ENCODE measurements at places on chromosomes 4 and X.

GRCh38 chr4:124105212-124105611 lies 607.3 kb downstream of the ANKRD50 start:
- DNase-seq, result no peak

GRCh38 chrX:154784149-154784995 lies 20.9 kb downstream of the MPP1 start:
- no peak for DNase-seq

GRCh38 chr4:153127760-153128494 lies 76.3 kb upstream of the TRIM2 start:
- DNase-seq, result peak; percentile 71

DNA sequence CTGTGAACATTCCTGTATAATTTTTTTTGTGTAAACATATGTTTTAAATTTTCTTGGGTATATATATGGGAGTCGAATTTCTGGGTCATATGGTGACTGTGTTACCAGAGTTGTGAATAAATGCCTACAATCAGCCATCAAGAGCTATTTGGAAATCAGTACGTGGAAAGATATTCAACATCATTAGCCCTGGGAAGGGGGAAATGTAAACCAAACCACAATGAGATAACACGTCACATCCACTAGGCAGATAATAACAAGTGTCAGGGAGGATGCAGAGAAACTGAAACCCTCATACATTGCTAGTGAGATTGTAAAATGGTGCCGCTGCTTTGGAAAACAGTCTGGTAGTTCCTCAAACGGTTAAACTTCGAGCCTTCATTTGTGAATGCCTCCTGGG lies 43.9 kb downstream of the LUZP4 start:
- DNase-seq, result no peak

- DNase-seq, result no peak
Measured at GRCh38 chr4:89610236-89610635, 226.7 kb downstream of the SNCA start.

DNA sequence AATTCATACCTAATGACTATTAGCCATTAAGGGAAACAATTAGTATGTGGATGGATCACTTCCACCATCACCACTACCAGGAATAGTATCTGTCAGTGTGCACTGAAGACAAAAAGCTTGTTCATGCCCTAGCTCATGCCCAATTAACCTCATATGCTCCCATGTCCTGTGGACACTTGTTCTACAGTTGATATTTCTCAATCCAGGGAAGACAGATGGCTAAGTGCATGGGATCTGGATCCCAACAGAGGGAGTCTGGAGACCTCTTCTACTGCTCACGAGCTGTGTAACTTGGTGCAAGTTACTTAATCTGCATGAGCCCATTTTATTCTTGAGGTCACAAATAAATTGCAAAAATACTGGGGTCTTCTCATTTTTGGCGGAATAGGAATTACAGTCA lies 23.7 kb downstream of the AMOT start:
- DNase-seq, result no peak

- peak; percentile 67 for DNase-seq
Measured at GRCh38 chr4:5758741-5759140, 47.7 kb downstream of the EVC start.

DNA sequence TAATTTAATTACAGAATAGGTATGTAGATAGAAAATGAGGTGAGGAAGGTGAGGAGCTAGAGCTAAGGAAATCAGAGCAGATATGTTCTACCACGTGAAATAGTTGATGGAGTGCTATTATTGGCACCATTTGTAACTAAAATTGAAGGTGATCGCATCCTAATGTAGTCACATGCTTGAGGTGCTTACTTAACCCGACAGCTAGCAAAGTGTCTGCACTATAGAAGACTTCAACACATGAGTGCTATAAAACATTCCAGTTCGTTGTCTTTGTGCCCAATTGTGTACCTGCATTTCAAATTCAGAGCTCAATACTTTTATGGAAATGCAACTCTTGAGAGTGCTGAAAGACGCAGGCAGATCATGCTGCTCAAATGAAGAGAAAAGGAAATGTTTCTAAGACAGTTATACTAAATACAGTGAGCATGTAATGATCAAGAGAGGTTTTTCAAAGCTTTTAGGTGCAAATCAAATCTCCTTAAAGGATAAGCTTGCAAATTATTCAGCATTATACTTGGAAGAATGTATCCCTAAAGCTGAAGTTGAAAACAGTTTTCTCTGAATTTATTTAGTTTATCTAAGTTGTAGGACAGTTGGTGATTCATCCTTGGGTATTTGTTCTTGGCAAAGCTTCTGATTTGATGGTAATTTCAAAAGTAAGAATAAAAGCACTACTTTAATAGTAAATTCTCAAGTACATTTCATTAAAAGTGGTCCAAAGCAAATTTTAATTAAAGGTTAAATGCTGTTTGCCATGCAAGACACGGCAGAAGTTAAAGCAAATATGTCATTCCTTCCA lies 223.9 kb upstream of the EPHA5 start:
- DNase-seq, result no peak

DNA sequence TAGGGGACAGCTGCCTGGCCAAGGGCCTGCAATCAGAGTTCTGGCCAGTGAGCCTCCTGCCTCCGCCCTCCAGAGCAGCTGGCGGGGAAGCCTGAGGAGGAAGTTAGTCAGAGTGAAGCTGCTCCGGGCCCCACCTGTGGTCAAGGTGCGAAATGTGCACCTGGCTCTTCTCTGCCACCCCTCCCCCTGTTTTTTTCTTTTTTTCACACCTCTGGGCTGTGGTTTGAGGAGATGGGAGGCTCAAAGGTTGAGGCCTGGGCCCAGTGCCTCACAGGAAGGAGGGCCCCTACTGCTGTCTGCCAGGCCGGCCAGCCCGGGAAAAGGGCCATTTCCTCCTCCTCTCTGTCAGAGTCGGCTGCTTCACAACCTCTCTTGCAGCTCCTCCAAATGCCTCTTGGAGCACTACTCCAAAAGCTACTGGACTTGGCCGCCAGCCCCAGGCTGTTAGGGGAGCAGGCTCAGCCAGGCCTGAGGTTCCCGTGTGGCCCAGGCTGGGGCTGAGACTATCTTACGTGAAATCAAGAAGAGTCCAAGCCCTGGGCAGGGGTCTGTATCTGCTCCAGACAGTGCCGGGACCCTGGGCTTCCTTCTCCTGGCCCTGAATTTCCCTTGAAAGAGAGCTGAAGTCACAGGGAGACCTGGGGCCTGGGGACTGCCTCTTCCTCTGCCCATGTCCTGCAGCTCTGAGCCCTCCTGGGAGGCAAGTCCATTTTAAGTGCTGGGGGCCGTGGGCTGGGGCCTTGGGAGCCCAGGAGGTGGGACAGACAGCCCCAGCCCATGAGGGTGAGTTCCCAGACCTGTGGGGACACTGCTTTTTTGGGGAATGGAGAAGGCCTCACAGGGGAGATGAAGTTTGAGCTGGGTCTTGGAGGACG lies 4.5 kb upstream of the CXCR3 start:
- DNase-seq, result peak; percentile 46

DNA sequence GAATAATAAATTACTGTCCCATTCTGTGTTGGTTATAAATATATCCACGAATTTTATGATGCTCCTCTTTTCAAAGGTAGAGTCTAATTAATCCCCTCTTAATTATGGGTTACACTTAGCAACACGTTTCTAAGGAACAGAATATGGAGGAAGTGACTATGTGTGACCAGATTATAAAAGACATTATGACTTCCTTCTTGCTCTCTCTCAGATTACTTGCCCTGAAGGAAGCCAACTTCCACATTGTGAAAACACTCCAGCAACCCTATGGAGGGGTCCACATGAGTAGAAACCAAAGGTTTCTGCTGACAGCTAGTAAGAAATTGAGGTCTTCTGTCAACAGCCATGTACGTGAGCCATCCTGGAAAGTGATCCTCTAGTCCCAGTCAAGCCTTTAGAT lies 59.3 kb downstream of the WDFY3 start:
- DNase-seq, result no peak

DNA sequence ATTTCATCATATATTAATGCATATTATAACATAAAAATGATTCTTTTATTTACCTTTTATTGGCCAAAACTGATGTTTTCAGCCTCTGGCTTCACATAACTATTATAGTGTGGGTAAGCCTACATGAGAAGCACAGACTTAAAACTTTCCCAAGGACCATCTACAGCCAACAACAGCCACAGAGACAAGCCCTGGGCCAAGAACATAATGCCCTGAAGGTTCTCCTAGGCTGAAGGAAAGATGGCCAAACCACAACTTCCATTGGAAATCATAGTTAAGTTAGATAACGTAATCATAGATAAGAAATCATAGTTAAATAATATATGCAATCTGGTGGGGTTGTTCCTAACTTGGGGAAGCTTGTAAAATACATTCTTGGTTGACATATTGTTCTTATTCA lies 280.0 kb upstream of the EMCN start:
- no peak for DNase-seq

DNA sequence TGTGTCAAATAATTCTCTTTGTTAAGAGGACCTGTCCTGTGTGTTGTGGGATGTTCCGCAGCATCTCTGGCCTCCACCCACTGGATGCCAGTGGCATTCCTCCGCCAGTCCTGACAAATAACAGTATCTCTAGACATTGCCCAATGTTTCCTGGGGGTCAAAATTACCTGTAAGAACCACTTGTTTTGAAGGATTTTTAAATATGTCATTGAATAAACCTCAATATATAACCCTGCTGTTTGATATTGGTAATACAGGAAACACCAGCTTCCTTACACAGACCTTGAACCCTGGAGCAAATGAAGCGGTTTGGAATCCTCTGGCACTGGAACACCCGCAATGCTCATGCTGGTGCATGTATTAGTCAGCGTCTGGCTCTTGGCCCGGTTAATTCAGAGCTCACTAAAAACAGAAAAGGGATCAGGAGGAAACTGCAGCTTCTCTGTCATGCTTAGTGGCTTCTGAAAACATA lies 101.3 kb downstream of the TBL1X start:
- DNase-seq, result peak; percentile 7

DNA sequence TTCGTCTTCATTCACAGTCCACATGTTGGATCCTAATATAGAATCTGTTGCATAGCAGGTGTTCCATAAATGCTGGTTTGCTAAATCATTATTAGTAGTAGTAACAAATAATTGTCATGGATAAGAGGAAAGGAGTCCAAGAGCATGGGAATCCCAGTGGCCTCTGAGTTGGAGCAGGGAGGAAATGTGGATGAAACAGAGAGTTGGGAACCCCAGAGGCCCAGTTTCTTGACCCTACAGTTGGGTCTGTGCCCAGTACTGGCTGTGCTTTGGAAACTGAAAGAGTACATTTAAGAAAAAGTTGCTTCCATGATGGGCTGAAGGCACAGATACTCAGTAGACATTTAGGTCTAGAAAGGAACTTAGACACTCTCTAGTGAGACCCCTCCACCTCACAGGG lies 149.4 kb upstream of the PSAPL1 start:
- DNase-seq, result no peak

DNA sequence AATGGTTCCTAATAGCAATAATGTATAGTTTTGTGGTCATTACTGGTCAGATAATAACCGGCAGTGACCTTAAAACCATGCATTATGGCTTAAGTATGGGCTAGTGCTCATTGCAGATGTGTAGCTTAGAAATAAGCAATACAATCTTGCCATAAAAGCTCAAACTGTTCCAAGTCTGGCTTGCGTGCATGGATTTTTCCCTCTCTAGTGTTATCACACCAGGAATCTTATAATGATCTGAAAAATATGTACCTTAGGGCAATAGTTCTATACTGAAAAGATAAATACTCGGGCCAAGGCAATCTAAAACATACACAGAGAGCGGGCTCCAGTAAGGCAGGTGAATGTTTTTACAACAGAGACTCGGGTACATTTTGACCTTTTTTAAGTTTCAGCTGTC lies 157.8 kb downstream of the DHX15 start:
- DNase-seq, result no peak

- DNase-seq, result no peak
Measured at GRCh38 chr4:128946916-128947315, 137.4 kb downstream of the JADE1 start.

DNA sequence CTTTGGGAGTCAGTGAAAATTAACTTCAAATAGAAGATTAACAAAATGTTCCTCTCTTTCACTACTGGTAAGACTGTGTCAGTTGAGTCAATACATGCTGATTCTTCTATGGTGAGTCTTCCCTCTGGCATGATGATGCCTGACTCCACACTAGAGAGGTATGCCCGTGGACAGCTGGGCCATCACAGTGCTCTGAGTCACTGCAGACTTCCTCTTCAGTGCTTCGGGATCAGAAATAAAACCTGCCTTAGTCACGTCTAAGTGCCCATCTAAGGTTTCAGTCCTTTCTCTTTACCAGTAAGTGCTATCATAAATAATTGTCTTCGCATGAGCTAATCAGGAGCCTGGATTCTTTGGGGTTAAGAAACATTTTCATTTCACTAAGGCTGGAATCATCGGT lies 1.6 kb upstream of the ASB5 start:
- DNase-seq, result no peak

GRCh38 chr4:139631791-139632190 lies 33.8 kb upstream of the MGST2 start:
- no peak for DNase-seq

GRCh38 chr4:86855572-86855971 lies 6.4 kb upstream of the SLC10A6 start:
- DNase-seq, result no peak

- DNase-seq, result no peak
Measured at GRCh38 chrX:25721564-25721963, 416.6 kb upstream of the MAGEB18 start.

DNA sequence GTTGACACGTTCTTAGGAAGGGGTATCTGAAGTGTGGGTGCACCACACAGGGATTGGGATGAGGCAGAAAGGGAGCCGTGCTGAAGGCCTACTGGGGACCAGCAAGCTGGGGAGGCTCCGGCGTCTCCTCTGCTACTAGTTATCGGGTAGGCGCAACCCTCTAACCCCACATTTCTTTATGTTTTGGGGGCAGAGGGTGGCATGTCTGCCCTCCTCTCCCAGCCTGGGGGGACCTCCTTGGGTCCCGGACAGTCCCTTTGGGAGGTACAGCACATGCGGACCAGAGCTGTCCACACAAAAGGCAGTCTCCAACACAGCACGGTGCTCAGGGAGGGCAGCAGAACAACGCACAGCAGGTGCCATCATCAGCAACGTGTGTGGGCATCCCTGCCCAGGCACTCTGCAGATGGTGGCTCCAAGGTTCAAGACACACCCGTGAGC lies 33.2 kb downstream of the WDR1 start:
- DNase-seq, result no peak

- DNase-seq, result no peak
Measured at GRCh38 chrX:17706676-17707075, 30.6 kb upstream of the SCML1 start.

DNA sequence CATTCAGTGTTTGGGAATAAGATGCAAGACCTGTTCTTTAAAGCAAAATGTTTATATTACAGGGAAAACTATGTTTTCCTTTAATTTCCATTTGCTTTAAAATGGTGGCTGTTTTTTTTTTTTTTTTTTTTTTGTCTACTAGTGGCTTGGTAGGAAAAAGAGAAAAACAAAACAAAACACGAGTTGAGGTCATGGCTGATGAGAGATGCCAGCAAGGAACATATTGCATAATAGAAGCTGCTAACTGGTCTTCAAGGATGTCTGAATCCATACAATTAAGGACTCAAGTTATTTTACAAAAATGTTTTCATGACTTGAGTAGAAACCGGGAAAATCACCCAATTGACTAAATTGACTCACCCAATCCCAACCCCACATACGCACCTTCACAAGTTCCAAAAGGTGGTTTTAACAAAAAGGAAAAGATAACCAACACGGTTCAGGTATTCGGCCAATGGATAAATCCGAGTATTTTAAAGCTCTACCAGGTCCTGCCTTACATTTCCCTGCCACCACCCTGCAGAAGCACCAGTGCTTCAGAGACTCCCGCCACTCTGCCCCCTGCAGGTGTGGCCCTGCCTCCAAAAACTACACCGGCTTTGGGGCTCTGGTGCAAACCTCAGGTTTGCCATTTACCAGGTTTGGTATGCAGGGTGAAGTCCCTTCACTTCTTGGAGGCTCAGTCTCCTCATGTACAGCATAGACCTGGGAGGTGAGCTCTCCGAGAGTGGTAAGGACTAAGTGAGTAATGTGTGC lies 27.1 kb downstream of the PIR start:
- DNase-seq, result no peak
